ENCODE measurements at places on chromosomes 5 and 9.

- DNase-seq, result peak; percentile 89
Observed at GRCh38 chr5:96226941-96227552, 206.0 kb downstream of the PCSK1 start.

DNA sequence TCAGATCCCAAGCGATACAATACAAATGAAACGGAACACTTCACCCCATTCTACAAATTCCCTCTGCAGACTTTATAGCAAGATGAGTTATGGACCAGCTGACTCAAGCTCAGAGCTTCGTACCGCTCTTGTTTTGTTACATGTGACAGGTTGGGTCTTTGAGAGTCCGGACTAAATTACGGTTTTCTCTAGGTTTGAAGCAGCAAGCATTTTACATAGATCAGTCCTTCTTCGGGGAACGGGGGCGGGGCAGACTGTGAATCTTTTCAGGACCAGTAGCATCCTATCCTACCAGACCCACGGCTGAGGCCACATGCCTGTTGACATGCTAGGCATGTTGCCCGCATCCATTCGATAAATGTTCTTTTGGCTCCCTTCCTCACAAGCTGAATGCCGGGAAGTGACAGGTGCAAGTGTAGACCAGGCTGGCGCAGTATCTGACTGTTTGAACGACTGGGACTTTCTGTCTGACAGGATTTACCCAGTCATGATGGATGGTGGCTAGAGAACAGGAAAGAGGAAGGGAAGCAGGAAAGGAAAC lies 811.0 kb upstream of the GRAMD2B start:
- no peak for DNase-seq

DNA sequence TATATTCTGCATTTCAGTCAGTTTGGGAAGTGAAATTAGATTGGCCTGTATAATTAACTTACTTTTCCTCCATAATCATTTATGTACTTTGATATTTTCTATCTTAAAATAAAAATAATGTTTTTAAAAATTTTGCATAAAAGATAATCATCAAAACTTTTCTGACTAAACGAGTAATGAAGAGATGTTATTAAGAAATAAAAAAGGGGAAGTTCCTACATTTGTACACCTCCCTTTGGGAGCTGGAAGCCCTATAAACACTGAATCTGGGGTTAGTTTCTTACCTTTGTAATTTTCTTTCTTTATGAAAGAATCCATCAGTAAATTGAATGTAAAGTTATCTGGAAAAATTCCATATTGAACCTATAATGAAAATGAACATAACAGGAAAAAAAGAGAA lies 86.2 kb downstream of the MRPS27 start:
- DNase-seq, result no peak

DNA sequence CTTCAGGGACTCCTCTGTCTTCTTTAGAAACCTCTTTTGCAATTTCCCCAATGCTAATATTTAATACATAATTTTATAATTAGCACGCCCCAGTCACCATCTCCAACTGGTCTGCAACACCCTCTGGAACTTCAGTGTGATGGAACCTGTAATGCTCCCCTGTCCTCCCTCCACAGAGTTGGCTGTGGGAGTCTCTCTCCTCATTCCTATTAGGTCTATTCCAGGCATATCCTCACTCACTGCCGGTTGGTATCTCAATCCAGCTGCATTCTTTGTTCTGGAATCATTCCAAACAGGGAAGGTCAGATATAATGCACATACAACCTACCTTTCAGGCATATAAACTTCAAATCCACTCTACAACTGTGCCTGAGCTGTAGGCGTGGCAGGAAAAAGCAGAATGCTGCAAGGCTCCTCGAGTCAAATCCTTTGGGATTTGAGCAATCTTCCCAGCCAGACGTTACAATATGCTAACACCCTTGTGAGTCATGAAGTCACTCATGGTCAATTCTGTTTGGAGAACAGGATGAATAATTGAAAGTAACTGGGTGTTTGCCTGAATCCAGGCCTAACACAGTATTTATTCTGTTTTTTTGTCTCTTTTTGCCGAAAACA lies 293.8 kb downstream of the CWC27 start:
- DNase-seq, result peak; percentile 72

- peak; percentile 31 for DNase-seq
Observed at GRCh38 chr9:109323771-109324170, 2.9 kb upstream of the EPB41L4B start.

DNA sequence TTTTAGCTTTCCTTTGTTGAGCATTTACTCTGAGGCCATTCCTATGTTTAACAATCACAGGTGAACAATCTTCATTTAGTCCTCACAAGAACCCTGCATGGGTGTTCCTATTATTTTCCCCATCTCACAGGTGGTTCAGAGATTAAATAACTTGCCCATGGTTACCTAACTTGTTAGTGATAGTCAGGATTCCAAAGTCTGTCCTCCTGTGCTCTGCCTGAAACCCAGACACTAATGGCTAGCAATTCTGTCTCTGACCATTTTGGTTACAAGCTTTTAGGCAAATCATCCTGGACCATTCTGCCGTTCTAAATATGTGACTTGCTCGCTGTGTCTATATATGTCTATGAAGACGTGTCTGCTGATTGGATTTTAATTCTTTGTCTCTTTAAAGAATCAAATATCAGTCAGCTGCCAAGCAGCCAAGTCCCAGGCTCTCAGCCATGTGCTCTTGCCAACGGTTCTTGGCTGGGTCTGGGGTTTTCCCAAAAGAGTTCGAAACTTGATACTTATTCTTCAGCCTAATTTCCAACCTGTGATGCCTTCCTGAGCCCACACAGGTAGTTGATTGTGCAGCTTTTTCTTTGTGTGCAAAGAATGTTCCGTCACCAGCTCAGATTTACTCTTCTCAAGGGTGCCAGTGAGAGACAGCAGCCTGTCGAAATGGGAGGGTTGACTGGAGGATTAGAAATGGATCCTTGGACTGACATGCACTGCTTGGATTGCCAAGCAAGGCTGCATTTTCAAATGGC lies 121.7 kb downstream of the NREP start:
- DNase-seq, result no peak

- DNase-seq, result no peak
Observed at GRCh38 chr9:104876587-104876986, 51.4 kb downstream of the ABCA1 start.

DNA sequence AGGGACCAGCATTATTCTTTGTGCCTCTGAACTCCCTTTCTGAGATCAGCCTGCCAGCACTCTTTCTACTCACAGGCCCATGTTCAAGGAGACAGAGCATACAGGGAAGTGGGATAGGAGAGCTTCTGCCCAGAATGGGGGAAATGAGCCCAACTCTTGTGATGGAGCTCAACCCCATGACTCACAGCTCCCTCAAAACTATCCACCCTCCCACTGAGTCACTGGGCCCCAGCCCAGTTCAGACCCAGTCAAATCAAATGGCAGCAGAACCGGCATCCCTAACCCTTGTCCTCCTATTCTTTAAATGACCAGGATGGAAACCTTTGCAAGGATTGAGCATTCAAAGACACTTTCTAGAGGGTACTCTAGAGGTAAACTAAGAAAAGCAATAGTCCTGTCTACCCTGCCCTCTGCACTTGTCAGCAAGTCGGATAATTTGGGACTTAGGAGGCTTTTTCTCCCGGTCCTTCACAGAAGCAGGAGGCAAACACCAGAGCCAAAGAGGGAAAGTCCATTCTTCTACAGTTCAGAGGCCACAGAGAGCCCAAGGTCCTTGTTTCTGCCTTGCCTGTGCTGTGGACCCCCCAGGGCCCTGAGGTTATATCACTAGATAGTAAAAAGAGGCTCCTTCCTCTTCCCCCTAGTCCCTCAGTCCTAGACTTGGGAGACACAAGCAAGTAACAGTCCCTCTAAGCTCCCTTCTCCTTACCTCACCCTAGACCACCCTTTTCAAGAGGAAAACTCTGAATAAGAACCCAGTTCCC lies 3.2 kb downstream of the ATOSB start:
- peak; percentile 63 for DNase-seq

GRCh38 chr5:135272311-135272805 lies 126.7 kb downstream of the MACROH2A1 start:
- DNase-seq, result no peak

- DNase-seq, result no peak
Observed at GRCh38 chr9:31868830-31869229, 515.6 kb upstream of the ACO1 start.

DNA sequence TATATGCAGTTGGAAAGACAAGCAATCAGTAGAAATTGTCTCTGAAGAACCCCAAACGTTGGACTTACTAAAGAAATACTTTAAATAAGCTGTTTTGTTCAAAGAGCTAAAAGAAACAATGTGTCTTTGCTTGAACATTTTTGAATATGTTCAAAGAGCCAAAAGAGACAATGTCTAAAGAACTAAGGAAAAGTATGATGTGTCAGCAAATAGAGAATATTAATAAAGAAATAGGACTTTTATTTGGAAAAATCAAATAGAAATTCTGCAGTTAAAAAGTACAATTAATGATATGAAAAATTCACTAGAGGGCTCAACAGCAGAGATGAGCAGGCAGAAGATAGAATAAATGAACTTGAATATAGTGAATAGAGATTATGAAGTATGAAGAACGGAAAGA lies 19.2 kb downstream of the TAS2R1 start:
- no peak for DNase-seq

- peak; percentile 24 for DNase-seq
Observed at GRCh38 chr5:173963867-173964441, 25.0 kb upstream of the C5orf47 start.

DNA sequence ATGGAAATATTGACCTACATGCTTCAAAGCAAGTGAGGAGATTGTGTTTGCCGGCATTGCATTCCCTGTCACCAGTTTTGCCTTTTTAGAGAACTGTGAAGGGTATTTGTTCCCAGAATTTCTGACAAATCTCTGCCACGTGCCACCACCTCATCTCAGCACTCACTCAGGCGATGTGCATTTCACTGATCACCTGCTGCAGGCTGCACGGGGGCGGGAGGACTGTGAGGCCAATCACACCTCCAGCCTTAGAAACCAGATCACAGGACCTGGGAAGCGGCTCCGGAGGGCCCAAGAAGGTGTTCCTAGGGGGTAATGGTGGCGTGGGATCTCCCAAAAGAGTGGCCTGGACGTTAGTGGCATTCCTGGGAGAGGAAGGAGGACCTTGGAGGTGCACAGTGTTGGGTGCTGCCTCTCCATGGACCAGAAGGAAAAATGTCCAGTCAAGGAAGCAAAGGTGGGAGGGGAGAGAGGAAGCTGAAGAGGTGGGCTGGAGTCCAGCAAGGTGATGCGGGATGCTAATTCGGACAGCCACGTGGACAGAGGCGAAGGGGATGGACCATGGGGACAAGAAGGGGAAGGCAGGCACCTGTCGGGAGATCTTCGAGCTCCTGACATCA lies 63.6 kb upstream of the OLFM1 start:
- peak; percentile 2 for DNase-seq

- no peak for DNase-seq
Observed at GRCh38 chr9:131848570-131849160, 108.8 kb upstream of the RAPGEF1 start.

- no peak for DNase-seq
Observed at GRCh38 chr9:125896404-125896803, 149.2 kb downstream of the PBX3 start.

- DNase-seq, result no peak
Observed at GRCh38 chr9:99606957-99607356, 214.7 kb upstream of the NR4A3 start.

DNA sequence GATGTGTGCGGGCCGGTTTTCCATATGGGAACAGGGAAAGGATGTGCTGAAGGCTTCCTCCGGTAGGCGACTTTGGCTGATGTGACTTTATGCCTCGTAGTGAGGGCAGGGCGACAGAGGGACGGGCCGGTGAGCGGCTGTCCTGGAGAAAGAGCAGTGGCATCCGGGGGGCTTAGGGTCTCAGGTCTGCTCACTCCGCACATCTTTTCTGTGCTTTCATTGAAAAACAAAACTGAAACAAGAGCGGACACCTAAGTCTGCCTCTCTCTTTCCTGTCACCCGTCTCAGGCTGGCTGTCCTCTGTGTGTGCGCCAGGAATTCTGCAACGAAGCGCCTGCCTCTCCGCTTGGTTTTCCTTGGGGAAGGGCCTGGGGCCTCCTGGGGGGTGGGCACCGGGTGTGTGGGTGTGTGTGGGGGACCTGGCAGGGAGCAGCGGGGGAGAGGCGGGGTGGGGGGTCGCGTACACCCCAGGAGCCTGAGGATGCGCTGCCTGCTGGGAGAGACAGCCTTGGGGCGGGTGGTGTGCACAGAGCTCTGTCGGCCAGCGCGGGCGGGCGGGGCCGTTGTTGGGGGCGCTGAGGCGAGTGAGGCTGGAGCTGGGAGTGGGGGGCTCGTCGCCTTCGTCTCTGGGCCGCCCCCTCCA lies 580 bp upstream of the PRRX2 start:
- no peak for DNase-seq

DNA sequence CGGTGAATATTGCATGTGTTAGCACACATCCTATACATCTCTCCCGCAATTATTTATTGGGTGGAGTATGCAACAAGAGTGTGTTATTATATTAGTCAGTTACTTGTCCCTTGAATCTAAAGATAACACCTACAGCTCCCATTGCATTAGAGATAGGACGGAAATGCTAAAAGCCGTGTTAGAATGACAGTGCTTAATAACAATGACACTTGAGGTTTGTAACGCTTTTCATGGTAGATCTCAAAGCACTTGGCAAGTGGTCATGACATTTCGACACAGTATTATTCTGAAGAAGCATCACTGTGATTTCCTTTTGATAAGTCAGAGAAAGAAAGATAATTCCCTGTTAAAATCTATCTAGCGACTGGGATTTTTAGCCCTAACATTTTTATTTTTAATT lies 33.4 kb upstream of the TRIO start:
- DNase-seq, result no peak

GRCh38 chr9:136907011-136907914 lies 20.9 kb downstream of the TRAF2 start:
- DNase-seq, result no peak

DNA sequence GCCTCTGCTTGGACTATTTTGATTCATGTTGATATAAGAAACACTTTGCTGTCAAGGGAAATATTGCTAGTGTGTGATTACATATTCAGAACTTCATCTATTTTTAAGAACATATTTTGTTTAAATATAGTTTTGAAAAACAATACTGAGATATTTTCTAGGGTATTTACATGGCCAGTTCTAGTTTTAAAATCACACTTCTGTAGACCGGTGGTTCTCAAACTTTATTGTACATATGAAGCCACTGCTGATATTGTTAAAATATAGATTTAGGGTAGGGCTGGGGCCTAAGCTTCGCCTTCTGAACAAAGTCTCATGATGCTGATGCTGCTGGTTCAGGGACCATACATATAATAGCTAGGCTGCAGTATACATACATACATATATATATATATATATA lies 1000.0 kb downstream of the PTPRD start:
- no peak for DNase-seq
